Neuronal stem cell (in vitro differentiated cells): ENCODE measurements at places on chromosomes 1 and 21.
A peak's percentile ranks its signal among the peaks of the same experiment; 100 is the strongest.

DNA sequence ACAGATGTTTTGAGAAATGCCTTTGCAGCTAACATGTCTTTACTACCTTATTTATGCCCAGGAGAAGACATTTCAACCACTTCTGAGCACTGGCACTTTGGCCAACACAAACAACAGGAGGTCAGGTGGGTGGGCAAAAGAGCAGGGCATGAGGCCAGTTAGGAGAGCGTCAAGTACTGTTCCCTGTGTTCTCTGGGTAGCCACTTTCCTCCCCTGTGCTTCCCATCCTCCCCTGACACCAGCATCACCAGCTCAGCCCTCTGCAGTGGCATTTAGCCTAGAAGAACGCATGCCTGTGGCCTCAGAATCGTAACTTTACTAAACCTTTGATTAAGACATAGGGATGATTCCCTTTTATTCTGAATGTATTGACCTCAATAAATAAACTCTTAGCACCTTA lies 18.3 kb downstream of the BTG2 start:
- H3K4me1 ChIP-seq: peaks cover 45% of the 10 kb centered on the region
- DNase-seq: no peak
- no peaks in the 10 kb centered on the region for H3K27me3 ChIP-seq
- H3K36me3 ChIP-seq: no peaks in the 10 kb centered on the region
- H3K27ac ChIP-seq: no peak overlapping the region

DNA sequence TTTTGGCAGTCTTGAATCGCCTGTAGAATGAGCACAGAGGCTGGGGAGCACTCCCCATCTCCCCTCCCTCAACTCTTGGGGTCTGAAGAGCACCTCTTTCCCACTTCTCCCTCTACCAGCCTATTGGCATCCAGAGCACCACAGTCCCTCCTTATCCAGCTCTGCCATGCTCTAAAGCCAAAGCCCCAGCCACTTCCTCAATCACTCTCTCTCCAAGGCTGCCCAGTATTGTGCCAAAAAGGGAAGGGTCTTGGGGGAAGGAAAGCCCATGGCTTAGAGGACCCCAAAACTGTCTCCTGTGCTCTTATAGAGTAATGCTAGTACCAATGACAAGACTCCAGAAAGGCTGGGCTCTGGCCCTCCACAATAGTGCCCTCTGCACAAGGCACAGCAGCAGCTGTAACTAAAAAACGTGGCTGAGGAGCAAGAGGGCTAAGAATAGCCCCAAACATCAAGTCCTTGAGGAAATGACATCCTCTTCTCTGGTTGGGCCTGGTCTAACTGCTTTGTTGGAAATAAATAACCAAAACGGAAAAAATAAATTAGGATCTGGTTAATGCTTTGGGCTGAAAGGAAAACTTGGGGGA lies 28.4 kb downstream of the SLC27A3 start:
- no peak for DNase-seq
- no peaks in the 10 kb centered on the region for H3K4me1 ChIP-seq
- H3K27me3 ChIP-seq: no peaks in the 10 kb centered on the region
- H3K27ac ChIP-seq: no peak overlapping the region

- H3K4me3 ChIP-seq: no peak overlapping the region
- H3K4me1 ChIP-seq: no peaks in the 10 kb centered on the region
- H3K27me3 ChIP-seq: no peaks in the 10 kb centered on the region
- H3K27ac ChIP-seq: no peak overlapping the region
- peaks cover 42% of the 10 kb centered on the region for H3K36me3 ChIP-seq
- no peak for DNase-seq
These were observed 41.4 kb downstream of the YARS1 start for GRCh38 chr1:32775640-32776337.

- no peaks in the 10 kb centered on the region for H3K4me1 ChIP-seq
- DNase-seq: no peak
- H3K27me3 ChIP-seq: peaks cover 12% of the 10 kb centered on the region
These were observed 7.1 kb downstream of the FAM78B start for GRCh38 chr1:166159656-166160055.

- peak overlapping the region; percentile 94 for H3K27ac ChIP-seq
- no peak overlapping the region for H3K4me3 ChIP-seq
- no peaks in the 10 kb centered on the region for H3K27me3 ChIP-seq
- H3K4me1 ChIP-seq: peaks cover 51% of the 10 kb centered on the region
These were observed 31.6 kb downstream of the PBX1 start for GRCh38 chr1:164590592-164590991.
